ENCODE measurements at places on chromosomes 3 and 15. TPM values are rescaled to one million over a fixed set of nuclear protein-coding genes. Genes with fewer than 3 reads are reported as not detected.

Gene SMARCC1
- total RNA-seq = 46.3 TPM

DNA sequence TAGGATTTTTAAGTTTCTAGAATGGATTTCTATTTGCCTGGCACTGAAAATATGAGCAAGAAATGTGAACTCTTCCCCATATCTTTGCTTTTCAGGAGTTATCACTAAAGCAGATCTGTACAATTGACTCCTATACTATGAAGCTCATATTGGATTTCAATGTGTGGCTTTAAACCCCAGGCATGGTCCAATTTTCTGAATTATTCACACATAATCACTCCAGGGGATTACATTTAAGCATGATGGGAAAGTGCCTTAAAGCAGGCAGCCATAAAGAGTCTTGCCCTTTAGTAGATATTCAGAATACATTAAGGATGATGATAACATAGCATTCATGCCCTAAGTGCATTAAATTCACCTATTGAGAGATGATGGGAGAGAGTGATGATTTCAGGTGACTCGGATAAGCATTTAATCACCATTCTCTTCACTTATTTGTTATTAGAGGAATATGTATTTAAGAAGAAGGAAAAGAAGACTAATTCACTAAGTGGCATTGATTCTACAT, 331.8 kb upstream of the ROBO1 start:
- DNase-seq = no peak
- H3K27me3 ChIP-seq = no peaks in the 10 kb centered on the region
- no peaks in the 10 kb centered on the region for H3K4me1 ChIP-seq
- H3K4me3 ChIP-seq = no peak overlapping the region
- H3K27ac ChIP-seq = no peak overlapping the region

DNA sequence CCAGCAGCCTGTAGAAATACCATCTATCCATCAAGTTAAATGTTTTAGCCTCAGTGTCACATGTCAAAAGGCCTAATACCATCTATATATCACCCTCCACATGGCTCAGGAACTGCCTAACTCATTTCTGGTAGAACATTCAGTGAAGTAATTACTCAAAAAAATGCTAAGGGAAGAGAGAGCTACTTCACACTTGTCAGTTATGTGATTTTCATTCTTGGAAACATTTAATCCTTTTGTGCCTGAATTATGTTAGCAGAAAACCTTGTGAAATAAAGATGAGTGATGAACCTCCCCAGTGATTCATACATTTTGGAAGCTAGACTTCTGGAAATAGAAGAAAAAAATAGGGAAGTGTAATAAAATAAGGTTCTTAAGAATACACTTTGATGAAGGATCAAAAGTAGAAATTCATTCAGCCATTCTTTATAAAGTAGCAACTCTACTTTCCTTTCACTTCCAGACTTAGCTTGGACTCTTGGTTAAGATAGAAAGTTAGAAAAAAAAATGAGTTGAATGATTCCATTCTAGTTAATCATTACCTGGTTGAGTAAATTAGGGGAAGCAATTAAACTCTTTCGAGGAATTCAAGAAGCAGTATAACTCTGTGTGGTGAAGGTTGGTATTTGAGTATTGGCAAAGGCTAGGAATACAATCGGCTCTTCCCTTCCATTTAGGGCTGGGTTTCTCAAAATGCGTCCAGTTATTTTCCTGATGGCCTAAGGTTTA, 3.6 kb downstream of the OTOL1 start:
- no peaks in the 10 kb centered on the region for H3K27me3 ChIP-seq
- no peak for DNase-seq
- H3K27ac ChIP-seq = no peak overlapping the region
- no peaks in the 10 kb centered on the region for H3K36me3 ChIP-seq
- no peaks in the 10 kb centered on the region for H3K4me1 ChIP-seq

Gene SOX2
- total RNA-seq = not detected

DNA sequence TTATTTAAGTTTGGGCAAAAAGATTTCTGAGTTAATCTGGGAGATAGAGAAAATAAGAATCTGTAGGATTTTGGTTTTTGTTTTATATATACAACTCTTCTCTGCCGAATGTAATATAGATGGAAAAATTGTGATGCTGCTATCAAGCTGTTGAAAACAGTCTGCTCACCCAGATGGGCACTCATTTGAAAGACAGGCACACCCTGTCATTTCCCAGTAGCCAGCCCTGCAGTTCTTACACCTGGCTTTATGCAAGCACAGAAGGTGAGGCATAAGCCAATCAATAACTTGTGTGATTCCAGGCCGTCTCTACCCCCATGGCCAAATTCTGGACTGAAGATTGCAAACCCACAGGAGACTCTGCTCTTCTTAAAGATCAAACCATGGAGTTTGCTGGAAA, 27.1 kb upstream of the PTX3 start:
- H3K27ac ChIP-seq = no peak overlapping the region
- no peaks in the 10 kb centered on the region for H3K27me3 ChIP-seq

Gene CFAP44
- total RNA-seq = 5.8 TPM

DNA sequence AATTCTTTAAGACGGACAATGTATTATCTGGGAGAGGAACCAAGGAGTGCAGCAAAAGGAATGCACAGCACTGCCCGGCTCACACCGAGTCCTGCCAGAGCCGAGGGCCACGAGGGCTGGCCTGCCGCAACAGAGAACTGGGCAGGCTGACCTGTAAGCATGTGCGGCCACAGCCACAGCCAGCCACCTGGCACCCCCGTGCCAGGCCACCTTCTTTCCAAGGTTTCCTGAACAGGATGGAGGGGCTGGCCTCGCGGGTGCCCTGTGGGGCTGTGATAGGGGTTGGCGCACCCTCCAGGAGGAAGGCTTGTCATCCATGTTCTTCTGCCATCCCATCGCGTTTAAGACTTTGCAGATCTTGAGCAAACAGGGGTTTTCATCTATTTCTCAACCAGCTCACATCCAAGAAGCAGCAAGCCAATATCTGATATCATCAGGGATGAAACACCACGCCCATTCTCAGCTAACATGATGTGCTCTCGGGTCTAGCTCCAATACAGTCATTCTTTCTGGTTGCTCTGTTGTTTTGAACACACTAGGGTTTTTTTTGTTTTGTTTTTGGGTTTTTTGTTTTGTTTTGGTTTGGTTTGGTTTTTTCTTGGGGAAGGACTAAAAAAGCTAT, 10.2 kb downstream of the CA12 start:
- peak; percentile 97 for DNase-seq
- no peaks in the 10 kb centered on the region for H3K27me3 ChIP-seq
- no peak overlapping the region for H3K4me3 ChIP-seq

Gene RAB6B
- total RNA-seq = 0.59 TPM

DNA sequence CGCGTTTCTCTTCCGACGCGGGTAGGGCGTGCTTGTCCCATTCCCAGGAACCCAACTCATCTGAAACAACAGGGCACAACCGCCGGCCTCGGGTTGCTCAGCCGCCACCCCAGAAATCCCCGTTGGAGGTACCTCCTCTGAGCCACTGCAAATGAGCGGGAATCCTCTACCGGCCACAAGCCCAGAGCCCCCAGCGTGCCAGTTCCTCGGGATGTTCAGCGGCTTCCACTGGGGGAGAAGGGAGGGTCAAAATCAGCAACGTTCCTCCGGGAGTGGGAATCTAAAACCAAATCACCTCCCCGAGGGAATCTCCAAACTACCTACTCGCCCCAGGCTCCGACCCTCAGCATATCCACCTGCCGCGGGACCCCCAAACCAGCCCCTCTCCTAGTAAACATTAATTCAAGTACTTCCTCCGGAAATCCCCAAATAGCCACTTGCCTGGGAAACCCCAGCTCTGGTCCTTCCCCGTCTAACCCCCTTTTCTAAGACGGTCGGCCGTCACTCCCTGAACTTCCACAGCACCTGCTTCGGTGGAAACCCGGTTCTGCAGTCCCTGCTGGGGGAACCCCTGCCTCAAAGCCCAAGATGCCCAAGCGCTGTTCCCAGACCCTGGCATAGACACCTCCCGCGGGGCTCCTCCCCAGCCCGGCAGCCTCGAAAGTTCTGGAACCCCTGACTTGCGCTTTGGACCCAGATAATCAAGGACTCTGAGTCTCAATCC, 887 bp downstream of the OXTR start:
- H3K27ac ChIP-seq = peak overlapping the region; percentile 28
- peak overlapping the region; percentile 79 for H3K4me3 ChIP-seq
- H3K27me3 ChIP-seq = peaks cover 22% of the 10 kb centered on the region
- DNase-seq = peak; percentile 88
- H3K4me1 ChIP-seq = peaks cover 19% of the 10 kb centered on the region

- peak; percentile 54 for DNase-seq
- no peaks in the 10 kb centered on the region for H3K36me3 ChIP-seq
- H3K27me3 ChIP-seq = no peaks in the 10 kb centered on the region
- no peak overlapping the region for H3K27ac ChIP-seq
These were observed 14.6 kb downstream of the HDAC11 start for GRCh38 chr3:13494463-13495350.

DNA sequence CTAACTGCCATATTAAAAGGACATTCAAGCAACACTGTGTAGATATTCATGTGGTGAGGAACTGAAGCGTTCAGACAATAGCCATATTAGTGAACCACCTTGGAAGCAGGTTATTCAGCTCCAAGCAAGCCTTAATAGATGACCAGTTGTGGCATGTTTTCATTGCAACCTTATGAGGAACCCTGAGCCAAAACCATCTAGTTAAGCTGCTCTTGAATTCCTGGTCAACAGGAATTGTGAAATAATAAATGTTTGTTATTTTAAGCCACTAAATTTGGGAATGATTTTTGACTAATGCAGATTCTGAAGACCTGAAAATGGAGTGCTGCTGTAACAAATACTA, 73.0 kb downstream of the SPRED1 start:
- peak overlapping the region; percentile 16 for H3K27ac ChIP-seq
- H3K36me3 ChIP-seq = peaks cover 25% of the 10 kb centered on the region
- no peak overlapping the region for H3K4me3 ChIP-seq
- peaks cover 3% of the 10 kb centered on the region for H3K4me1 ChIP-seq
- H3K27me3 ChIP-seq = no peaks in the 10 kb centered on the region
- DNase-seq = peak; percentile 3

Gene PCSK6
- total RNA-seq = 0.72 TPM

Gene LSMEM2
- not detected for total RNA-seq

GRCh38 chr15:33551860-33552259, 241.1 kb downstream of the RYR3 start:
- no peaks in the 10 kb centered on the region for H3K36me3 ChIP-seq
- DNase-seq = peak; percentile 27
- H3K4me3 ChIP-seq = no peak overlapping the region
- H3K27ac ChIP-seq = no peak overlapping the region
- H3K4me1 ChIP-seq = no peaks in the 10 kb centered on the region

Gene NR1I2
- not detected for total RNA-seq

DNA sequence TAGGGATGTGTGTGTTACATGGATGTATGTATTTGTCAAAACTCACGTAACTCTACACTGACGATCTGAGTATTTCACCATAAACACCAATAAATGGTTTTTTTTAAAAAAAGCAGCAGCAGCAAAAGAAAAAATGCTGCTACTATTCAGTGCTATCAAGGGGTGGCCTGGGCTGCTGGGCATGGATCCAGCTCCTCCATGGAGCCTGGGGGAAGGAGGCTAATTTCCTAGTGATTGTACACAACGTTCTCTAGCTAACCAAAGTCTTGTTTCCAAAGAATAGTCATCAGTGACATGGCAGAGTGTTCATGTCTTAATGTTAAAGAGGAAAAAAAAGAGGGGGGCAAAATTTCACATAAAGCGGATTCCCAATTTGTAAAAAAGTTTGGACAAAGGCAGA, 29.0 kb downstream of the POMGNT2 start:
- no peaks in the 10 kb centered on the region for H3K27me3 ChIP-seq
- no peaks in the 10 kb centered on the region for H3K36me3 ChIP-seq
- no peak for DNase-seq
- H3K4me1 ChIP-seq = no peaks in the 10 kb centered on the region
- no peak overlapping the region for H3K4me3 ChIP-seq
- H3K27ac ChIP-seq = no peak overlapping the region

GRCh38 chr3:122936986-122937385, 90.6 kb downstream of the SEMA5B start:
- no peaks in the 10 kb centered on the region for H3K4me1 ChIP-seq
- no peaks in the 10 kb centered on the region for H3K36me3 ChIP-seq
- peaks cover 30% of the 10 kb centered on the region for H3K27me3 ChIP-seq
- H3K4me3 ChIP-seq = no peak overlapping the region
- DNase-seq = peak; percentile 31

- H3K27ac ChIP-seq = no peak overlapping the region
- peaks cover 31% of the 10 kb centered on the region for H3K4me1 ChIP-seq
- H3K36me3 ChIP-seq = no peaks in the 10 kb centered on the region
- no peak for DNase-seq
These were observed 32.4 kb downstream of the CMTM7 start for GRCh38 chr3:32423956-32424557.

Gene PPP1R14D
- not detected for total RNA-seq

Gene SKOR1
- total RNA-seq = 0.36 TPM
